Renal cortical epithelial cell (primary cell): ENCODE measurements at places on chromosomes 4 and X. TPM values are rescaled to one million over a fixed set of nuclear protein-coding genes. Genes with fewer than 3 reads are reported as not detected.

- DNase-seq = peak; percentile 5
These were observed 84.2 kb downstream of the BCOR start for GRCh38 chrX:40013266-40014195.

ENOPH1 gene
- 53.8 and 62.7 TPM in 2 replicates for total RNA-seq

MANBA gene
- total RNA-seq = 29.2 and 36.5 TPM in 2 replicates

DNA sequence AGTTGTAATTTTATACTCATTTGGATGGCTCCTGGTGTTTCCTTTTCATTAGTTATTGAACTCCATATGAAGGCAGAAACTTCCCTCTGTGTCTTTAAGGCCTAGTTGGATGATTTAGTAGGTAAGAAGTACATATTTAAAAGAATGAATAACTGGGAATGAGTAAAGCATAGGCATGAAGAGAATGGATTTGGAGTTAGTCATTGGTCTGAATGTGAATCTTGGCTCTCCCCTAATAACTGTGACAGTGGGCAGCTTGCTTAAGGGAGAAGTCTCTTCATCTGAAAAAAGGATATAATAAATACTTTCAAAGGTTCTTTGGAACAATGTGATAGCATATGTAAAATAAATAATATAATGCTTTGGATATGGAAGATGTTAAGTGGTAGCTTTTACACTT lies 13.2 kb downstream of the SNX25 start:
- peak; percentile 39 for DNase-seq

DNA sequence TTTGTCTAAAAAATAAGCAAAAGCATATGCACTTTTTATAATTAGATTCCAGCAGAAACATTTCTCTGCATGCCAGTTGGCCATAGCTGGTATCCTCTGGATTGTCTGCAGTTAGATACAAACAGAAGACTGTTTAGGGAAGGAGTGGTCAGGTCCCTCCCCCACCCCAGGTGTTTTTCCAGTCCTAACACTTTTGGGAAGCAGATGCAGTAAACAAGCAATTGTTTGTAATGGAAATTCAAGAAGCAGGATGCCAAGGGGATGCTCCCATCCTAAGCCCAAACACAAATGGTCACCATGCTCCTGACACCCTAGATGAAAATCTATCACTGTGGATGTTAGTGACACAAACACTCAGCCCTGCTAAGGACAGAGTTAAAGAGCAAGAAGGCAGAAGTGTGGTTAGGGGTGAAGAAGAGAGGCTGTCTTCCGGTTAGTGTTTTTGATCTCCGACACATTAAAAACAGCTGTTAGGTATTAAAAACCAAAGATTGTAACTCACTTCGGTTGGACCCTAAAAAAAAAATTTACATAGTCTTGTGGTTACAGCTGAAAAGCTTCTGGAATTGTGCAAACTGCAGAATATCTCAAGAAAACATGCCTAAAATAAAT lies 7.9 kb downstream of the LEF1 start:
- DNase-seq = no peak

- DNase-seq = no peak
These were observed 11.2 kb upstream of the BRS3 start for GRCh38 chrX:136476501-136476900.

DNA sequence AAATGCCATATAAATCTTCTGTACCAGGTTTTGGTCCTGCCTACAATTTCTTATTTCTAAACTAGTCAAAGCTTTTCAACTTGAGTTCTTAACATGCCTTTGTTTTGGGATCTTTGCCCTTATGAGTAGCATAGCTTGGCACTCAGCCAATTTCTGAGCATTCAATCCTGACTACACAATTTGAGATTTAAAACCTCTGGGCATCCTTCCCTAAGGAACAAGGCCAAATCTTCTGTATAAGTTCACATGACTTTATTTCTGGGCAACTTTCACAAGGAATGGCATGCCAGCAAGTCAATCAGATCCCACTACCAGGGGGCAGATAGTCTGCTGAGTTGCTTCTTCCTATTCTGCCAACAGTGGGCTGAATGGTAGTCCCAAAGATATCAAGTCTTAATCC lies 254.2 kb downstream of the ADAMTS3 start:
- DNase-seq = peak; percentile 89

- no peak for DNase-seq
These were observed 155.5 kb downstream of the RAB28 start for GRCh38 chr4:13328591-13328990.

DNA sequence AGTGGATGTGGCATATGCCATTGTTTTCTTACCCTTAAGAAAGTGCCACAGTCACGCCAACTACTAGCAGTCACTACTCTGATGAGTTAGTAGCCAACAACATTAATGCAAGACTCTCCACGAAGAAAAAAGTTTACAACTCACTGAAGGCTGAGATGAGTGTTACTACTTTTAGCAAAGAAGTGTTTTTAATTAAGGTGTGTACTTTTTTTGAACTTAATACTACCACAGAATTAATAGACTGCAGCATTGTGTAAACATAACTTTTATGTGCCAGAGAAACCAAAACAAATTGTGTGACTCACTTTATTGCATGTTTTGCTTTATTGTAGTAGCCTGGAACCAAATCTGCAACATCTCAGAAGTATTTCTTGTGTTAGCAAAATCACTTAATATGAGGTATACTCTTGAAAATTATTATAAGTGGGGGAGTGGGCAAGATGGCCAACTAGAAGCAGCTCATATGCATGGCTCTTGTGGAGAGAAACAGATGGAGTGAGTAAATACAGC lies 2.2 kb upstream of the UGT2B4 start:
- peak; percentile 94 for DNase-seq

DNA sequence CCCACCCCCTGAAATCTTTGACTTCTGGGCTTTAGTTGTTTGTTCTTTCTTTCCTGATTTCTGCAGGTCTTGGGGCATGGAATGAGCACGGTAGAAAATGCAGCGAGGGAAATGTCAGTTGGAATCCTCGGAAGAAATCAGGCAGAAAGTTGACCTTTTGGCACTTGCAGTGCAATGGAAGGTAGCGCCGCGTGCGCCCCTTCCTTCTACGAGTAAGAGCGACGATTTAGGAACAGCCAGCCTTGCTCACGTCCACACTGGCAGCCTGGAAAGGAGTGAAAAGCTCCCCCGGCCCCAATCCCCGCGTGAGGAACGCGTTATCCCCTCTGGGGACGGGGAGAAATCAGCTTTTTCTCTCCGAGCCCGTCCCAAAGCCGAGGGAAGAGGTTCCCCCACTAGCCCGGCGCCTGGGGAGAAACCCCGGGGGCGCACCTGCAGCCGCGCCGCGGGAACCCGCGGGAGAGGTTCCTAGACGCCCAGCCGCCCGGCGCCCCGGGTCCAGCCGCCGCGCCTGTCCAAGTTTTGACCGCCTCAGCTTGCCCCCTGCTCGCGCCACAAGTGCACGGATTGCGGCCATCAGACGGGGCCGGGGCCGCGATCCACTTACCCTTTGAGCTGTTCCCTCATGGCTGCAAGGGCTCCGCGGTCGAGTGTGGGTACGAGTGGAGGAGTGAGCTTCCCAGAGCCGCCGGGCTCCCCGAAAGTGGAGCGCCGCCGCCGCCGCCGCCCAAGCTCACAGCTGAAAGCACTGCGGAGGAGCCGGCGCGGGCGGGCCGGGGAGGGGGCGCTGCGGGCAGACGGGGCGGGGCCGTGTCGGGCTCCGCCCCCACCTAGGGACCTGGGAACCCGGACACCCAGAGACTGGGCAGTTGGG lies 194.6 kb upstream of the FTHL17 start:
- no peak for DNase-seq

DNA sequence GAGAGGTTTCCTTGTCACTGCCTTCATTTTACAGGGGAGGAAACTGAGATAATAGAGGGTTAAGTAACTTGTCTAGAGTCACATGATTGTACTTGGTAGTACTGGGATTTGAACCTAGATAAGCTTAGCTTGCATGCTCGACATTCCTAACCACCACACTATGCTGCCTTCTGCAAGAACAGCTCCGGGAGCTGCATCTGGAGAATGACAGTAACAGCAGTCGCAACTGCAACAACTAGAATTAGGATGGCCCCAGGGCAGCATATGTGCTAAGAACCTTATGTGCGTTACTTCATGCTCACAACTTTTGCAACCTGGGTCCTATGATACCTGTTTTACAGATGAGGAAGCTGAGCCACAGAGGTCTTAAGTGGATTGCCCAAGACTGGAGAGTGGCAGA lies 89.5 kb upstream of the LCORL start:
- DNase-seq = no peak

MAGEA1 gene
- total RNA-seq = not detected in 2 replicates

- DNase-seq = peak; percentile 59
These were observed 250.8 kb downstream of the ARHGAP24 start for GRCh38 chr4:85725721-85726170.

AMBN gene
- not detected in 2 replicates for total RNA-seq

- peak; percentile 36 for DNase-seq
These were observed 37.2 kb downstream of the TBC1D9 start for GRCh38 chr4:140719022-140719421.

GRCh38 chrX:39205467-39205866 lies 404.2 kb downstream of the MID1IP1 start:
- peak; percentile 71 for DNase-seq

DNA sequence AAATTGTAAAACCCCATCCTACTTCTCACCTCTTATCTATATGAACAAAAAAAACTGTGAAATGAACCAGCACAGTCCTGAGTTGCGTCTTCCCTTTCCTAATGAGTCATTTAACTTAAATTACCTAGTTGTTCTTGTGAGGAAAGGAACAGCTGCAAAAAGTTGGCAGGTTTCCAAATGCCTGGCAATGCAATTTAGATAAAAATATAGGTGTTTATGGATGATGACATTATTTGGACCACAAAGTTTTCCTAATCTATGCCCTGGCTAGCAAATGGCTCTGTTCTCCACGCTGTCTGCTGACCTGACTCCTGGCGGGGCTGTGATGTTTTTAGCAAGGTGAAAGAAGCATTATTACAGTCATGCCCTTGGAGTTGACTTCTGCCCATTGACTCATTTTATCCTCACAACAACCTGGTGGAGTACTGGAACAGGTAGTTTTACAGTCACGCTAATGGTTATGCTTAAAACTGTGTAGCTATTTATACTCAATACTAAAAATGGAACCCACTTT lies 29.8 kb upstream of the RELL1 start:
- DNase-seq = peak; percentile 60

DNA sequence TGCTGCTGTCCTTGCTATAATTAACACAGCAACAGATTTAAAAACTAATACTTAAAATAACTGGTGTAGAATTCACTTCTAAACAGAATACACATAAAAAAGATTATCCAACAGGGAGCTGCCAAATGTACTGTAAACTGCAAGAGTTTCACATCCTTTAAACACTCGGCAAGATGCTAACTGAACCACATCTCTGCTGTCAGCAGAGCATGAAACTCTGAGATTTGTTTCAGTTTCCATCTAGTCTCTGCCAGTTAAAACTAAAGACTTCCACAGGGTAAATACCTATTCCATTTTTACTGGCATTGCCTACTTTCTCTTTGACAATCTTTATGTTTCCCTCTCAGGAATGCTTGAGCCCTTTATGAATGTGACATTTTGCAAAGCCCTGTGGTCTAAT lies 127.7 kb downstream of the SLC7A11 start:
- peak; percentile 45 for DNase-seq

ANXA3 gene
- 195 and 668 TPM in 2 replicates for total RNA-seq

HTRA3 gene
- 0.05 and 0.35 TPM in 2 replicates for total RNA-seq

DNA sequence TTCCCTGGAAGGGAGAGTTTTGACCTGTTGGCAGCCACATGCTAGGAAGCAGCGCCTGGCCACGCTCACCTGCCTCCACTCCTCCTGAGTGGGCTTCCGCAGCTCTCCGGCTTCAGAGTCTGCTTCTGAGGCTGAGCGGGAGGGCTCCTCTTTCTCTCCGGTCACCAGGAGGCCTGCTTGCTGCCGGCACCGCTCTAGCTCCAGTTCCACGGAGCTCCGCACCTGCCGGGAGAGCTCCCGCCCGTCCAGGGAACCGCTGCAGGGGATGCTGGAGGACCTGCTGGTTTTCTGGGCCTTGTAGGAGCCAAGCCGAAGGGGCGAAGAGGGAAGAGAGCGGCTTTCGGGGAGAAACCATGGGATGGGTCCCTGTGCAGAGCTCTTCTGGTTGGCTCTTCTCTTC lies 26.0 kb downstream of the PPEF2 start:
- DNase-seq = no peak

PRDM5 gene
- total RNA-seq = 8.9 and 9.8 TPM in 2 replicates

DNA sequence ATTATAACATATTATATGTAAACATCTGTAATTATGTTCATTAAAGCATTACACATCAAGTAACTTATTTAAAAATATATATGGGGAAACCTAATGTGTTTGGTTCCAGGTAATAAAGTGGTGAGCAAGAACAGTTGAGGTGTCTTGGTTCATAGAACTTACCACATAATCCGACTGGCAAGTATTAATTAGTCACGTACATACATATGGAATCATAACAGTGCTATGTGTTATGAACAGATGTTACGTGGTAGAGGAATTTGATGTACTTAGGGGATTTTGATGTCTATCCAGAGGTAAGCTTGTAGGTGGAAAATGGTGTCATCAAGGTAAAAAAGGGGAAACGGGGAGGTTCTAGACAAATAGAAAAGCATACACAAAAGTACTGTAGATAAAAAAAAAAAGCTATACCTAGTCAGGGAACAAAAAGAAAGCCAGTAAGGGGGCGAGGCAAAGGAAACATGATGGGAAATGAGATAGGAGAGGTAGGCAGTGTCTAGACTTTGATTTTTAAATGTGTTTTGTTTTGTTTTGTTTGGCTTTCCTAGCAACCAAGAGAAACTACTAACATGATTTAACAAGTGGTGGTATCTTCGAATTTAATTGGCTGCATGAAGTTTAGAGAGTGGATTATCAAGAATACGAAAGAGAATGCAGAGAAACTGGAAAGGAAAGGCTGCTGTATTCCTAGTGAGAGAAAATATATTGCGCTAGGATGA lies 12.6 kb downstream of the DMD start:
- DNase-seq = no peak

- peak; percentile 69 for DNase-seq
These were observed 46.9 kb upstream of the SYTL5 start for GRCh38 chrX:37959212-37960021.

DNA sequence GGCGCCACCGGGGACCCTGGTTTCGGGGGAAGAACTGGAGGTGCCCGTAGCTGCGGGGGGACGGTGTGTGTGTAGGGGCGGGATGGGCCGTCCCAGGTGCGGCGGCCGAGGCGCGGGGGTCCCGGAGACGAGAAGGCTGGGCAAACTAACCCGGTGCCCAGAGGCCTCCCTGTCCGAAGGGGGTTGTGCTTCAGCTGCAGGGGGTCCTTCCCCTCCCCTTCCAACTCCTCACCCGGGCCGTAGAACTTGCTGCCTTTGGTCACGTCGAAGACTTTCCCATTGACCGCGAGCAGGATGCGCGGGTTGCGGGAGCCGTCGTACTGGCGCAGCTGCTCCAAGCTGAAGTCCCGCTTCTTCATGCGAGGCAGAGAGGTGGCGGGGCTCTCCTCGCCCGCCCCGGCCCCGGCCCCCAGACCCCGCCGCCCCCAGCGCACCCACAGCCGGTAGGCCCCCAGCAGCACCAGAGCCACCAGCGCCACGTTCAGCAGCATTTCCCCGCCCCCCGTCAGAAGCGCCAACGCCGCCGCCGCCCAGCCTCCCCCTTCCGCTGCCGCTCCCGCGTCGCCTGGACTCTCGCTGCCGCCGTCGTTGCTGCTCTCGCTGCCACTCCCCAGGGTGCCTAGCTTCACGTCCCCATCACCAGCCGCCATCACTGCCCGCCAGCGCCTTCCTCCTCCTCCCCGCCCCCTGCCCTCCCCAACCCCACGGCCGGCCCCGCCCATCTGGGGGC lies at the start of gene PGRMC2:
TSS of gene PGRMC2 (minus strand) at position 673 of the 730 bp plus-strand sequence. CDS start at position 650, 23 bp downstream.
- no peak for DNase-seq

PDGFRA gene
- 0.20 and 0.35 TPM in 2 replicates for total RNA-seq

GRCh38 chrX:29042341-29042740 lies 455.1 kb downstream of the IL1RAPL1 start:
- DNase-seq = no peak

GRCh38 chrX:134604701-134605311 lies 53.5 kb downstream of the PLAC1 start:
- DNase-seq = peak; percentile 16

PRR32 gene
- total RNA-seq = not detected in 2 replicates

PDZD4 gene
- under 0.01 and 0.30 TPM in 2 replicates for total RNA-seq

GRSF1 gene
- 128 and 131 TPM in 2 replicates for total RNA-seq
